Right ventricle myocardium superior (tissue), 1 donor: ENCODE measurements at places on chromosomes 3 and 15. TPM values are rescaled to one million over a fixed set of nuclear protein-coding genes. Genes with fewer than 3 reads are reported as not detected.
A peak's percentile ranks its signal among the peaks of the same experiment; 100 is the strongest.

- no peak for DNase-seq
Measured at GRCh38 chr3:126851934-126852333, 131.0 kb upstream of the PLXNA1 start.

DNA sequence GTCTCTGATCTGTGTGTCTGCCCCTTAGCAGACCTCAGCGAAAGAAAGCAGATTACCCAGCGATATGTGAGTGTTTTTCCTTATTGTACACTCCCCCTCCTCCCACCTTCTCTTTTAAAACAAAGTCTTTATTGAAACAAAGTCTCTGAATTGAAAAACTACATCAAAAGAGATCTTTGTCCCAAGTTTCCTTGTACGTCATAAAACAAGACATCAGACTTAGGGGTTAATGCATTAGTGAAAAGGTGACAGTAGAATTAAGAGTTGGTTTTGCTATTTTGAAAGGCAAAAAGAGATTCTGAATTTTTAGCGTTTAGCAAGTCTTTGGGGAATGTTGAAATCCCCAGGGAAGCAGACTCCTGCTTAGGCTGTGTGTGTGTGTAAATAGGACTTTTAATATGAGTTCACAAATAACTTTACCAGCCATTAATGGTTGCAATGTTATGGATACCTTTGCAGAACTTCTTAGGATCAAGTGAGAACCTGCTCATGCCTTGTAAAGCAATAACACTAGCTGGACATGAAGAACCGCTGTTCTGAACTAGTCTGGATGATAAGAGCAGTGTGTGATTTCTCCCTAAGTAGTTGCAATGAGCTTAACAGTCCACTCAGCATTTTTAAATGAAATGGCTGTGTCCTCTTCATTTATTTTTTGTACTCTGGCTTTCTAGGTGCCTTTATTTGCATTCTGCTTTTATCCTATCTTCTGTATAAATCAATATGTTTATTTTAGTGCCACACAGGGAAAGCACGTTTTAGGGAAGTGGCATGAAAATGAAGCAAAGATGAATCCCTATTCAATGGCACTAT, 136.6 kb downstream of the MCTP2 start:
- DNase-seq = no peak

The SMAD6 gene
- total RNA-seq = 14.1 TPM

The CP gene
- total RNA-seq = 4.7 TPM

DNA sequence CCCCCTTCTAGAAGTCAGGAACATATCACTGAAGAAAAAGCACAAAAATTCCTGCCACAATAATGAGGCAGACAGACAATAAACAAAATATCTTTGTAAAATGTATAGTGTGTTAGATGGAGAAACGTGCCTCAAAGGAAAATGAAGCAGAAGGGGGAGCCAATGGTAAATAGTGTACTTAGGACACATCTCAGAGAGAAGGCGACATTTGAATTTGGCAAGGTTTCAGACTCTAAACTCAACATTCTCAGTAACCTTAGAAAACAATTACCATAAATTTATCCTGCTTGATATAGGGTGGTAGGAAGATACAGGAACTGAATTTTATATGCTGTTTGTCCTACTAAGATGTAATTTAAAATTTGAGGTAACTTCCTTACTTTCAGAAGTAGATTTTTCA, 52.6 kb upstream of the PTX3 start:
- no peak for DNase-seq

The OIP5 gene
- not detected for total RNA-seq

- DNase-seq = no peak
Measured at GRCh38 chr3:48630833-48631232, 4.4 kb downstream of the SLC26A6 start.

DNA sequence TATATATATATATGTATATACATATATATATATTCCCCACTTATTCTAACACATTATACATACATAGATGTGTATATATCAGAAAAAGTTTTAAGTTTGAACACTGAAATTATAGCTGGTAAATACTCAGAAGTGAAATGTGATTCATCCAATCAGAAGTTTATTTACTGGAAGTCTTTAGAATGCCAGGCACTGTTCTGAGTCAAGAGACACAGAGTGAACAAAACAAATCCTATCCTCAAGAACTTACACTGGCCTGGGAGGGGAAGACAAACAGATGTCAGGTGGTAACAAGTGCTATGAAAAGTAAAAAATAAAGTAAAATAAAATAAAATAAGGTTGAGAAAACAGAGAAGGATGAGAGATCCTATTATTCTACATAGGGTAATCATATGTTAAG, 13.4 kb downstream of the DHX36 start:
- no peak for DNase-seq

The VWA5B2 gene
- total RNA-seq = not detected

DNA sequence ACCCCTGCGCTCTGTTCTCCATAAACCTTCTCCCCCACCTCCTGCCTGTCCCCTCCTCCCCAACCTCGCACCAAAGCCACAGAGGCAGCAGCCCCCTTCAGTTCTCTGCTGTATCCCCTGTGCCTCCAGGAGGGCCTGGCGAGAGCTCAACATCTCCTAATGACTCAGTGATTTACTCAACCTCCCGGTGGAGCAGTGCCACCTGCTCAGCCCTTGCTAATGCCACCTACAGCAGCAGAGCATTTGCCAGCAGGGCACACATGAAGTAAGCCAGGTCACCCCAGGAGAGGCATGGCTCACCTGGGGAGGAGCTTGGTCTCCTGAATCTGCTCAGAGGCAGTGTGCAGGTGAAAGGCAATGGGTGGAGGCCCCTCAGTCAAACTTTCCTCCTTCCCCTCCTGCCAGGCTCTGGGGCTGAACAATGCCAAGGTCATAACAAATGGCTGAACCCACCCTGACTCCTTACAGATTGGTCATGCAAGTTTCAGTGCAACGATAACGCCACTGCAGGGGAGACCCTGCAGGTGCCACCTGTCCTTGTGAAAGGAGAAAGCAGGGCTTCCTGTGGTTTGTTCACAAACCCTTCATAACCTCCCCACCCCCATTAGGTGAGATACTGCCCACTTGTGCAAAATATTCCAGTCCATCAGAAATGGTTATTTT, 19.8 kb downstream of the TRPM1 start:
- DNase-seq = no peak

- DNase-seq = peak; percentile 62
Measured at GRCh38 chr3:181711325-181712135, at the start of gene SOX2. Gene SOX2 (plus strand): TSS chr3:181711925. CDS start chr3:181712361, 436 bp downstream.

The NMB gene
- total RNA-seq = 1.9 TPM

DNA sequence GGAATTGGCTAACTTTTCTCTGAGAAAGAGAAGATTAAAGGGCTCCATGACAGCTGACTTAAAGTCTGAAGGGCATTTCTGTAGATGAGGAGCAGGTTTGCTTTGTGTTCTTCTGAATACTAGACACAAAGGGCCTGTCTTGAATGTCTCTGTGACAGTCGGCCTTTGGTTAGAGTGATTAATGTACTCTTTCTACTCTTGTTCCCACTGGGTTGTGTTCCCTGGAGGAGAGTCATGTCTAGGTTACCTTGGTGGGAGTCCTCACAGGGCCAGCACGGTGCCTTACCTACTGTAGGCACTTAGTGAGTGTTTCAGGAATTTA, 66.1 kb downstream of the MAP2K5 start:
- DNase-seq = no peak

The PPP4R2 gene
- 58.6 TPM for total RNA-seq

- DNase-seq = no peak
Measured at GRCh38 chr3:122576174-122576940, 1.1 kb upstream of the PARP15 start.

DNA sequence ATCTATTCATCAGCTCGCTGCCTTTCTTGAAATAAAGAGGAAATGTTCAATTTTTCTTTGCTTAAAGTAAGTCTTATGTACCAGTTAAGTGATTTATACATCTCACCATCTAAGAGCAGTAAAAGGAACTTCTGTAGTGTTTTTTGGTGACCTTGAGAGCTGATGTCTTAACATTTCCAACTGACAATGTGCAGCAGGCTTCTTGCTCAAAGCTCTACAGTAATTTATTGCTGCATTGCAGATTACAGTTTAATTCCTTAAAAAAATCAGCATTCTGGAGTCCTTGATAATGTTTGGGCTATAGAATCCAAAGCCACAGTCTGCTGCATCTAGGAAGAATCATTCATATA, 61.6 kb downstream of the DIPK2A start:
- DNase-seq = no peak

The PLCB2 gene
- total RNA-seq = 7.7 TPM

The SLC6A1 gene
- 0.73 TPM for total RNA-seq

The CLDN1 gene
- not detected for total RNA-seq

GRCh38 chr3:121659586-121659985, 1.1 kb downstream of the HCLS1 start:
- no peak for DNase-seq

DNA sequence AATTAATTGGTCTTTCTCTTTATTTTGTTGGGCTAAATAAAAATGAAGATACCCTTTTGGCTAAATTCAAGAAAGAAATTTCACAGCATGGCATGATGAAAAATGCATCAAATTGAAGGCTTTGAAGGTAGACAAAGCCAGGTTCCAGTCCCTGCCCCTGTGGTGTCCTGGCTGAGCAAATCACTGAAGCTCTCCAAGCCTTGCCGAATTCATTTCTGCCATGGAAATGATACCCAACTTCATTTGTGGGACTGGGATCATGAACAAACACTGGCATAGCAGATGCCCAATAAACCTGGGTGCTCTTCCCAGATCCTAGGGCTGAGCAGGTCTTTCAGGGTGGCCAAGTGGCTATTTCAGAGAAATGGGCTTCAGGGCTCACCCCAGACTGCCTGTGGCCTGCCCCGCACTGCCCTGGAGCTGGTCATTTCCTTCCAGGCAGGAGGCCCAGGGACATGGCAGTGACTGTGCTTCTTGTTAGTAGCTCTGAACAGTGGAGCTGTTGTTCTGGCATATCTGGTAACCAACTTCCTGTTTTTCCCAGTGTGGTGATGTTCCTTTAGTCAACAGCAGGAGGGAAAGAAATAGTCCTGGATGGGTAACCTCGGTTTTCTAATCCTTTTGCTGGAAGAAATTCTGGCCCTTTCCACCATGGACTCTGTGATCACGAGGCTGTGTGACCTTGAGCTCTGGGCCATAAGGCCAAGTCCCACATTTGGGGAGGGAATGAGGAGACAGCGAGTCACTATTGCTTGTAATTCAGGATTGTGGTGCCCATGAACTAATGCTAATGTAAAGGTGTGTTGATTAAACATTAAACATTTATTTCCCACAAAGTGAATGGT, 47.6 kb downstream of the CTDSPL start:
- no peak for DNase-seq

DNA sequence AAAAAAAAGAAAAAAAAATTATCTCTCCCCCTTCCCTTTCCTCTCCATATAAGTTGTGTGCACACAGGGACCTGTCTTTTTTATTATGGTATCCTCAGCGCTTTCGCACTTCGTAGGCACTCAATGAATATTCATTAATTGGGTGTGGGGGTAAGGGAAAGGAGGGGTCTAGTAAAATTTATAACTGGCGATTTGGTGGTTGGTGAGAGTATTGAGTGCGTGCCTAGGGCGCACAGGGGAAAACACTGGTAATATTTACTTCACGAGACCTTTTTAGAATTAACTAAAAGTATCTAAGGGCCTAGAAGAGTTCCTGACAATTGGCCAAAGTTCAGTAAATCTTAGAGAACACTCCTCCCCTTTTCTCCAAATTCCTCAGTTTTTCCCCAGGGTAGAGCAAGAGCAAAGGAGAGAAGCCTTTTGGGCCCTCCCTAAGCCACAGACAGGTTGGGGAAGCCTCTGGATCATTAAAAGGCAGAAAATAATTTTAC, 25.7 kb downstream of the TYRO3 start:
- DNase-seq = no peak
